Natural killer cell treated with Interleukin-12 subunit alpha and Interleukin-12 subunit beta and Interleukin-15 and Interleukin-18, amount 100 ng/mL, for 72 hours (primary cell): ENCODE measurements at places on chromosomes 6 and 20. TPM values are rescaled to one million over a fixed set of nuclear protein-coding genes. Genes with fewer than 3 reads are reported as not detected.

Gene CCHCR1
- total RNA-seq: 54.1 TPM

DNA sequence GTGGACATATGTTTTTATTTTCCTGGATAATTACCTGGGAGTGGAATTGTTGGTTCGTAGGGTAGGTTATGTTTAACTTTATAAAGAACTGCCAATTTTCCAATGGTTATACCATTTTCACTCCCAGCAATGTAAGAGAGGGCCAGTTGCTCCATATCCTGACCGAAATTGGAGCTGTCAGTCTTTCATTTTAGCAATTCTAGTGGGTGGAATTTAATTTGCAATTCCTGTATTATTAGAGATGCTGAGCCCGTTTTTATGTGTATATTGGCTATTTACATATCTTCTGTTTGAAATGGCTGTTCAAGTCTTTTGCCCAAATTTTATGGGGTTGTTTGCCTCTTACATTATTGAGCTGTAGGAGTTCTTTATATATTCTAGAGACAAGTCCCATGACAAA, 28.0 kb downstream of the SCML4 start:
- no peak for DNase-seq

DNA sequence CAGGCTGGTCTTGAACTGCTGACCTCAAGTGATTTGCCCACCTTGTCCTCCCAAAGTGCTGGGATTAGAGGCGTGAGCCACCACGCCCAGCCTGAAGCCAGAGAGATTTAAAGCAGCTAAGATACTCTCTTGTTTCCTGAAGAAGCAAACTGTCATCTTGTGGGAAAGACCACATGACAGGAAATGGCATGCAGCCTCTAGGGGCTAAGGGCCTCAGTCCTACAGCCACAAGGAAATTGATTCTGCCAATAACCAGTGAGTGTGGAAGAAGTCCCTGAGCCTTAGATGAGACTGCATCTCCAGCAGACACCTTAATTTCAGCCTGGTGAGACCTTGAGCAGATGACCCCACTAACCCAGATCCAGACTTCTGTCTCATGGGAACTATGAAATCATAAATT, 40.9 kb downstream of the KIZ start:
- no peak for DNase-seq

DNA sequence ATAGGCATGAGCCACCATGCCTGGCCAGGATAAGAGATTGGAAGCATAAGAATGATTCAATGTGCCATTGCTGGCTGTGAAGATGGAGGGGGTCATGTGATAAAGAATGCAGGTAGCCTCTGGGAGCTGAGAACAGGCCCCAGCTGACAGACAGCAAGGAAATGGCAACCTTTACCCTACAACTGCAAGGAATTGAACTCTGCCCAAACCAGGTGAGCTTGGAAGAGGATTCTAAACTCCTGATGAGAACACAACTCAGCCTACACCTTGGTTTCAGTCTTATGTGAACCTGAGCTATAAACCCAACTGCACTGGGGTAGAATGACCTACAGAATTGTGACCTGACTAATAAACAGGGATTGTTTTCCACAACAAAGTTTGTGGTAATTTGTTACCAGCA, 82.0 kb upstream of the AKIRIN2 start:
- DNase-seq: no peak
